ENCODE measurements at places on chromosomes 12 and 14.

DNA sequence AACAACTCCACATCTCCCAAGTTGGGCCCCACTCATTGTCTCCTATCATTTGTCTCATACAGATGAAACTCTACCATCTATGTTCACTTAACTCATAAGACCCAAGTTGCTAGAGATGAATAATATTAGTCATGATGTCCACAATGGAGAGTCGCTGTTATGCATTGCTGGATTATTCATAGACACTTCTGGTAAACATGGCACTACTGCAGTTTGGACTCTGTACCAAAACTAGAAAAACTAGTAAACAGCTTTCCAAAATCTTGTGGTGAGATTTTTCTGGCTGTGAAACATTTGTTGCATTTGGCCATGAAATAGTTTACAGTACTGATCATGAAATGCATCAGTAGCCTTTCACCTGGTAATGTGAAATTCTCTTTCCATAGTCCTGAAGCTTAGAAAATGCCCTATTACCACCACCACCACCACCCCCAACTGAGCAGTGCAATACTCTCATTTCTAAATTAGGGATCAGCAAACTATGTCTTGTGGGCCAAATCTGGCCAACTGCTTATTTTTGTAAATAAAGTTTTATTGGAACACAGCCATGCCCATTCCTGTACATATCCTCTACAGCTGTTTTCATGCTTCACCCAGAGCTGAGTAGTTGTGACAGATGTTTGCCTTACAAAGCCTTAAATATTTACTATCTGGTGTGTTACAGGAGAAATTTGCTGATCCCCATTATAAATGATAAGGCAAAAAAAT is 236.5 kb downstream of the DPF3 start:
- no peak for DNase-seq

DNA sequence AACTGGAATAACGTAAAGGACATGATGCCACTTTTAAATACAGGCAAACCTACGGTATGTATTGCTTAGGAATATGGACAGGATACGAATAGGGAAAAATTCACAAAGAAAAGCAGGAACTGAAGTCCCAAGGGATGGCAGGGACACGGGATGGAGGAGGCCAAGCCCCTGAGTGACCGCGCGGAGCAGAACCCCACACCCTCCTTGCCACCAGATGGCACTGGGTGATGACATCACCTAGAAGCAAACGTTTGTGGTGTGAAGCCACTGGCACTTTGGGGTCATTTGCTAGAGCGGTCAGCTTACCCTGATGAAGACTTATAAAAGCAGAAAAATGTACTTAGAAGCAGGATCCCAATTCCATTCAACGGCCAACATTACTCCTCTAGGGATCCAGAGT is 9.4 kb downstream of the DHX37 start:
- DNase-seq, result no peak

DNA sequence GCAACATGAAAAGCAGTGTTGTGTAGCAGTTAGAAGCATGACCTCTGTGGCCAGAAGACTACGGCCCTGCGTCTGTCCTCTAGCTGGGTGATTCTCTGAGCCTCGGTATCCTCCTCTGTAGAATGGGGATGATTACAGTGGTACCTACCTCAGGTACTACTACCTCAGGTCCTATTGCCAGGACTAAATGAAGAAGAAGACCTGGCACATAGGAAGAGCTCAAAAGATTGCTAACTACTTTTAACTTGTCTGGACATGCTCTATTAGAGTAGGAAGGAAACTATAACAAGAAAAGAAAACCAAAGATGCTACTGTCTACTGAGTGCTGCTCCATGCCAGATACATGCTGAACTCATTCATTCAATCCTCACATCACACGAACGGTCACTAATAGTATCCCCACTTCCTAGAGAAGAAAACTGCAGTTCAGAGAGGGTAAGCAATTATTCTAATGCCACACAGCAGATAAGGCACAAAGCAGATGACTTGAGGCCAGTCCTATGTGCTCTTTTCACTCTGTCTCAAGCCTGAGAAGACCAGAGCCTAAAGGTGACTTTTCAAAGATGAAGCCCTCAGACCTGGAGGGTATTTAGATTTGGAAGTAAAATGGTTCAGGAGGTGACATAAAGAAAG is 108.1 kb upstream of the HIF1A start:
- no peak for DNase-seq

- no peak for DNase-seq
Observed at GRCh38 chr12:65596514-65597091, 227.7 kb upstream of the HMGA2 start.

GRCh38 chr12:120079411-120080400 is 36.8 kb downstream of the RAB35 start:
- no peak for DNase-seq

- no peak for DNase-seq
Observed at GRCh38 chr12:70831543-70831942, 89.0 kb downstream of the PTPRR start.

GRCh38 chr12:20097626-20098025 is 270.7 kb upstream of the PDE3A start:
- no peak for DNase-seq

GRCh38 chr14:105147671-105148603 is 20.6 kb downstream of the JAG2 start:
- DNase-seq, result no peak

GRCh38 chr14:35353409-35354172 is 51.0 kb downstream of the NFKBIA start:
- no peak for DNase-seq

- no peak for DNase-seq
Observed at GRCh38 chr14:90940318-90940962, 120.0 kb downstream of the RPS6KA5 start.

DNA sequence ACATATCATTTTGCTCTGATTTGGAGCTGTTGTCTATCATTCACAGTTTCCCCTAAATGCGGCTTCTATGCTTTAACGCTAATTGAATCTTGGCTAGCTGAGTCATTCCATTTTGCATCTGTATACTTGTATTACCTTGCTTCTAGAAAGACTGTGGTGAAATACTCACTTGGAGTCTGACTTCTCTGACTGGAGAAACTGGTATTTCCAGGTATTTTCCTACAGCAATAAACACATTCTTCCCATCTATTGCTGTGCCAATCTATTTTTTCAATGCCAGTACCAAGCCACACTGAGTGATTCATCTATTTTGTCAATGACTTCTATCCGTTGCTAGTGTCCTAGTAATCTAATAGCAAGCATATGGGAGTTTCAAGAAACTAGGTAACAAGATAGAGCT is 76.0 kb upstream of the ST8SIA1 start:
- DNase-seq, result no peak

- no peak for DNase-seq
Observed at GRCh38 chr14:49294621-49295148, 291.5 kb downstream of the RPS29 start.

- no peak for DNase-seq
Observed at GRCh38 chr12:75636607-75637006, 125.2 kb upstream of the KRR1 start.

DNA sequence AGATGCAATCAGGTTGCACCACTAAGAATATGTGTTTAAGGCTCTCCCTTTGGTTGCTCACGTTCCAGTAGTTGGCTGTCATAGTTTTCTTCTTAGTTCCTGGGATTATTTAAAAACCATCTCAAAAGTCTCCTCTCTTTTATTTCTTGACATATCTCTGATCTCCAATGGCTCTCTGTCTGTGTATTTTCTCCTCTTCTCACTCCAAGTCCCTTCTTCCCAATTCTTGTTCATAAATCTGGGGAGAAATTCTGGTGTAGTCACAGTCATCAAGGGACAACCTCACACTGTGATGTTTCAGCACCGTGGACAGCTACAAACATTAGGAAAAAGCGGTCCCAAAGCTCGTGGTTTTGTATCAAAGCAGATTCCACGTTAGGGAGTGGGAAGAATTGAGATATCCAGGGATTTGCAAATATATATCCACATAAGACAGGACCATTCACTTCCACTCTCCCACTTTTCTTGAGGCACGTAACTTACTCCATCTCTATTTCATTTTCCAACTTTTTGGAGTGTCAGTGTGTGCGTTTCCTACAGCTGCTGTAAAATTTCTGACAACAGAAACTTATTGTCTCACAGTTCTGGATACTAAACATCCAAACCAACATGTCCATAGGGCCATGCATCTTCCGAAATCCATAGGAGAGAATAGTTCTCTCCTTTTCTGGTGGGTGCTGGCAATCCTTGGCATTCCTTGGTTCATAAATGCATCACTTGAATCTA is 80.6 kb upstream of the TMEM233 start:
- DNase-seq, result peak; percentile 1

GRCh38 chr12:108305520-108305919 is 33.6 kb downstream of the CMKLR1 start:
- peak; percentile 20 for DNase-seq

- no peak for DNase-seq
Observed at GRCh38 chr14:78259831-78260230, 89.7 kb downstream of the NRXN3 start.

Measured in stimulated activated CD4-positive, alpha-beta T cell treated with anti-CD3 and anti-CD28 coated beads, Interleukin-2, amount 100 ng/mL, for 24 hours (primary cell).